ENCODE measurements at places on chromosomes 7 and 10.

DNA sequence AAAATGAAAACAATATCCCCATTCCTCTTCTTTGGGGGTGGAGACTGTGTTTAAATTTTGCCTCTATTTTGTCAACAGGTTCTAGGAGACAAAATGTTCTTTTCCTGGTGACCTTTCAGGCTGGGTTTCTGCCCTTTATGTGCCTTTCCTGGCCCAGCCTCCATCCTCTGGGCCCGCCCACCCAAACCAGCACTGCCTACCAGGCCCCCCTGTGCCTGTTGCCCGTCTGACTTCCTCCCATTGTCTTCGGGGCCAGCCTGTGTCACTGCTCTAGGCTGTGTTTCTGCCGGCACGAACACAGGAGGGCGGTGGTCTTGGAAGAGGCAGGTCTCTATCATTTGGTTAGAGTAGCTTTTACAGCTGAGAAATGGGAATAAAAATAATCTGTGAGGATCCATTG lies 13.9 kb downstream of the TSPAN14 start:
- DNase-seq: no peak

GRCh38 chr7:117225536-117225935 lies 97.3 kb downstream of the WNT2 start:
- DNase-seq: no peak

DNA sequence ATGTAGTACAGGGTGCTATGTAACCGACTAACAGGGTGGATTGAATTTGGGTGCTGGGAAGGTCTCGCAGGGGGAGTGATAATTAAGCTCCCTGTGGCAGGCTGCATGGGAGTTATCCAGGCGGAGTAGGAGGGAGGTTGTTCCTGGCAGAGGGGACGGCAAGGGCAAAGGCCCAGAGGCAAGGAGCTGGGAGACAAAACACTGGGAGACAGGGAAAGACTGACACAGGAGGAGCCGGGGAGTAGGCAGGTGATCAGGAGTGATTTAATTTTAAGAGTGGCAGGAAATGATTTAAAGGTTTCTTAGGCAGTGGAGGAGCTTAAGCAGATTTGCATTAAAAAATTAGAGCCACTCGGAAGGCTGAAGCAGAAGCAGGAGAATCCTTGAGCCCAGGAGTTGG lies 40.7 kb upstream of the LEP start:
- DNase-seq: no peak

DNA sequence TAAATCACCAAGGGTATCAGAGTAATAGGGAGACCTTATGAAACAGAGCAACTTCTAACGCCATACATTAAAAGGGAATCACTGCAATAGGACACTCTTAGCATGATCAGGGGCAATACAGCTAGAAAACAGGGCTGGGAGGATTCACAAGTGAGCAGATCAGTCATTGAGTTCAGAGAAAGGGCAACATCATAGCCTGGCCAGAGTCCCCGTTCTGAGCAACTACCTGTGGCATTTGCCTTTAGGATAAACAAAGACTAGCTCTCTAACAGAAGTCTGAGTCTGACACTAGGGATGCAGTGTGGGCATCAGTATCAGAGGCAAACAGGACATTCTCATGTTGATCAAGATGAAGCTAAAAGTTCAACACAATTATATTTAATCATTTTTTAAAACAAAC lies 297.9 kb downstream of the DGKB start:
- peak; percentile 81 for DNase-seq

All from PC-3 (cell line).